ENCODE measurements at places on chromosomes 3 and 15.
A peak's percentile ranks its signal among the peaks of the same experiment; 100 is the strongest.

- no peak for DNase-seq
Measured at GRCh38 chr3:2420919-2421318, 322.3 kb downstream of the CNTN4 start.

DNA sequence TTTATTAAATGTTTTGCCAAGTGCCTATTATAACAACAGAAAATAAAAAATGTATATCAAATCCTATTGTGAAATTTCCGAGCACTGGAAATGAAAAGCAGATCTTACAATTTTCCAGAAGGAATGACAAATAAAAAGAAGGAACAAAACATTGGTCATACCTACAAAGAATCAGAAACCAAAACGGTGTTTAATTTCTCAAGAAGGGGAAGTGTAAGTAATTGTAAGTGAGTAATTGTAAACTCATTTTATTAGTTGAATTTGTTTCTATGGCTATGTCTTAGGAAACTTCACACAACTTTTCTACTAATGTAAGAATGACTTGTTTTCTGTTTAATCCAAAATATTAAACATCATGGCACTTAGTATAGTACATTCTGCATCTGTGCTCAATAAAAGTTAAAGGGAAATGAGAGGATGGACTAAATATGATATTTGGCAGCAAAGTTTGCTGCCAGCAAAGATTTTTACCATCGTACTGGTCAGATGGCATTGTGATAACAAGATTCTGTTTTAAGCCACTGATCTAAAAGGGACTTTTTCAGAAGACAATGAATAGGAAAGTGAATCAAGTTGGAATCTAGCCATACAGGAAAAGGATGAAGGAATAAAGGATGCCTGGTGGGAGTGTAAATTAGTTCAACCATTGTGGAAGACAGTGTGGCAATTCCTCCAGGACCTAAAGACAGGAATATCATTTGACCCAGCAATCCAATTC lies 232.4 kb downstream of the NFKBIZ start:
- DNase-seq: no peak

DNA sequence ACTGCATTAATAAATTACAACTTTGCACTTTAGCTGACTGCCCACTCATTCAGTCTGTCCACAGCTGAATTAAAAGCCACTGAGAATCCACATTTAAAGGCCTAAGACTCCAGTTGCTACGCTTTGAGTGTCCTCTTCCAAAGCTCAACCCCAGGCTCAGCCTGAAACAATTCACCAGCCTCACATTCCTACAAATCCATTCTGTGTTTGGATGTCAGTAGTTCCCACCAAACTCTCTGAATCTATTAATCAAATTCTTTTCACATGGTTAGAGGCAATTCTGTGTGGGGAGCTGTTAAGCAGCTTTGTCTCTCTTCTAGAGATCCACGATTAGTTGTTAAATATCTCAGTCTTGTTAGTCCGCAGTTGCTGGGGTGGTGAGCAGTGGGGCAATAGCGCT lies 116.8 kb upstream of the UBE2E2 start:
- no peak for DNase-seq

- DNase-seq: no peak
Measured at GRCh38 chr3:42490243-42490642, 12.2 kb upstream of the VIPR1 start.

DNA sequence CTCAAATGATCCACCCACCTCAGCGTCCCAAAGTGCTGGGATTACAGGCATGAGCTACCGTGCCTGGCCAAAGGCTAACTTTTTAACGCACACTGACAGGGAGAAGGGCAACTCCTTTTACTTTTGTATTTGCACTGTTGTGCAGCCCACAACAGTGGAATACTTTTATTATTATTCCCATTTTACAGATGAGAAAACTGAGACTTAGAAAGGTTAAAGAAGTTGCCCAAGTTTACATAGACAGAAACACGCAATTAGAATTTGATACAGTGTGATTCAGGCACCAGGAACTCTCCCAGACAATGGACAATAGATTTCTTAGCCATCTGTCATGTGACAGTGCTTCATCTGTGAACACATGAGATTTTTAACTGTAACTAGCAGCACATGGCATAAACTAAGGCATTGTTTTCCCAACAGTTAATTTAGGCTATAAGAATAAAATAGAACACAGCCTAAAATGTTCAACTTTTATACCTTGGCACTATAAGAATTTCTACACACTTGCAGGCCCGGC lies 18.8 kb downstream of the STAG1 start:
- no peak for DNase-seq

DNA sequence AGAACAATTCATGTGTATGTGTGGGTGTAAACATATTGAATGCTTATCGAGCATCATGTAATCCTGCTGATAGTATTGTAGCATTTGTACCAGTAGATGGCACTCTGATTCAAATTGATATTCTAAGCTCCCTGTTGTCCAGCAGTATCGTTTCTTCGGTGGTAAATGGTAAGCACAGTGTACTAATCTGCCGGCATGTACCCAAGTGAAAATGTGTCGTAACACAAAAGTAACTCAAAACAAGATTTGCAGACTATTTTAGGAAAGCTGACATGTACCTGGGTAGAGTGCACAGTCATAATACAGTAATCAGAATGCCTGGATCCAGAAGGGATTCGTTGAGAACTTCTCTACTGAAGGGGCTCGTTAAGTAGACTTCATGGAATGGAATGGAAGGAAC lies 31.7 kb upstream of the MNS1 start:
- DNase-seq: peak; percentile 33

- DNase-seq: no peak
Measured at GRCh38 chr3:25817638-25818037, 27.7 kb downstream of the OXSM start.

DNA sequence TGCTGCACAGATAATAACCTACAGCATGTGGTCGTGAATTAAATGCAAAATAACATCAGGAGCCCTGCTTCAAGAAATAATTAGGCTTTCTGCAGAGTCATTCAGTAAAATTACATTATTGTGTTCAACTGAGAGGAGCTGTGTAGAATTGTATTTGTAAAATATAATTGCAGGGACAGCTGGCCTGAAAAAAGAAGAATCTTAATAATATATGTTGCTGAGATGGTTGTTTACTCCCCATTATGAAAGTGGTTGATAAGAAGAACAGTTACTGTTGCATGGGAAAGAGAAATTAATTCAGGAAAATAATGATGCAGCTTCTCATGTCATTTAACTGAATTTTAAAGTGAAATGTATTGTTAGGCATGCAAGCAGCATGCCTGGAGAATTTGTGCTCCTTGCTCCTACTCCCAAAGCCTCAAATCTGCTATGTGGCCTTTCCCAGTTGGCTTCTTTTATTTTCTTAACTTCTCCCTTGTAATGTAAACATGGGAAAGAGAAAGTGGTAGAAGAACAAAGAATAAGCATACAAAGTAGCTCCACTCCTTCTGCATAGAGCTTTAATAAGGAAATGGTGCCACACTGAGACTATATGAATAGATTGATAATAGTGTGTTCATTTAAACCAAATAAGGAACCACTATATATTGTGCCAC lies 100.1 kb downstream of the VGLL3 start:
- DNase-seq: no peak

GRCh38 chr15:32834156-32834555 lies 116.4 kb downstream of the GREM1 start:
- no peak for DNase-seq

DNA sequence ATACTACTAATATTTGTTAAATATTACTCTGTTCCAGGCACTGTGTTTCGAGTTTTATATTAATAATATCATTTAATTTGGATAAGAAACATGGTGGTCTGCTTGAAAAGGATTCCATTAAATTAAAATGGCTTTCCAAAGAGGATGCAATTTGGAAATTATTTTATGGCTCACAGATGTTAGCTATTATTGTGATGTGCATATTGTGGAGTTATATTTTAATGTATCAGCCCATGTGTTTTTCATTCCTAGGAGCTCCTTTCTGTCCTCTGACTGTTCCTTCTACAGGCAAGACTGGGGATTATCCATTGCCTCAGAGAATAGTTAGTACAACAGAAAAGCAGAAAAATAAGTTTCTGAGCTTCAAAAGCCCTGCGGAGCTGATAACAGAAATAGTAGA lies 376.7 kb upstream of the PDZRN3 start:
- no peak for DNase-seq

DNA sequence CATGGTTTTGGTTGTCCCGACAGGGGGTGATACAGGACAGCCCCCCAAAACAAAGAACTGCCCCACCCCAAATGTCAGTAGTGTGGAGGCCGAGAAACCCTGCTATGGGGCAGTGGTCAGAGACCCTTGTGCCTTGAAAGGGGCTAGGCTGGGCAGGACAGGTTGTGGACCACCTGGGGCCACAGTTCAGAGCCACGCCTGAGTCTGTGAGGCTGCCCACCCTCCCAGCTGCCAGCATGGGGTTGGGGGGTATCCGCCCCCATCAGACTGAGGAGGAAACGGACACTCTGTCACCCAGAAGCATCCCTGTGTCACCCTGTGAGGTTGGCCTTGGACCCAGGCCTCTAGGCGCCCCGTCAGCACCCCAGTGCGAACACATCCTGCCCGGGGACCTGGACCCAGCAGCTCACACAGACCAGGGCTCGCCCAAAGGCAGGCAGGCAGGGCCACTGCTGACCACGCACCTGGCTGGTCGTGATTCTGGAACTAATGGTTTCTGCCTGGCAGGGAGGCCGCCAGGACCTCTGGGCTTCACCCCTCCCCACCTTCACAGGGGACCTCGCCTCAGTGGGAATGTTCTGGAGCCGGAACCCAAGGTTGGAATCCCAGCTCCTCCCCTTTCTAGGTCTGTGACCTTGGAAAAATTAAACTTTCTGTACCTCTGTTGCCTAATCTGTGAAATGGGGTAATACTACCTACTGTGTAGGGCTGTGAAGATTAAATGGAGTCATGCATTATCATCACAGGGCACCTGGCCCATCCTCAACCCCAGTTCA lies 1.4 kb downstream of the SLC41A3 start:
- DNase-seq: no peak

- no peak for DNase-seq
Measured at GRCh38 chr3:16171825-16172224, 2.7 kb upstream of the GALNT15 start.

- no peak for DNase-seq
Measured at GRCh38 chr3:44509393-44509921, 32.0 kb upstream of the ZNF445 start.

DNA sequence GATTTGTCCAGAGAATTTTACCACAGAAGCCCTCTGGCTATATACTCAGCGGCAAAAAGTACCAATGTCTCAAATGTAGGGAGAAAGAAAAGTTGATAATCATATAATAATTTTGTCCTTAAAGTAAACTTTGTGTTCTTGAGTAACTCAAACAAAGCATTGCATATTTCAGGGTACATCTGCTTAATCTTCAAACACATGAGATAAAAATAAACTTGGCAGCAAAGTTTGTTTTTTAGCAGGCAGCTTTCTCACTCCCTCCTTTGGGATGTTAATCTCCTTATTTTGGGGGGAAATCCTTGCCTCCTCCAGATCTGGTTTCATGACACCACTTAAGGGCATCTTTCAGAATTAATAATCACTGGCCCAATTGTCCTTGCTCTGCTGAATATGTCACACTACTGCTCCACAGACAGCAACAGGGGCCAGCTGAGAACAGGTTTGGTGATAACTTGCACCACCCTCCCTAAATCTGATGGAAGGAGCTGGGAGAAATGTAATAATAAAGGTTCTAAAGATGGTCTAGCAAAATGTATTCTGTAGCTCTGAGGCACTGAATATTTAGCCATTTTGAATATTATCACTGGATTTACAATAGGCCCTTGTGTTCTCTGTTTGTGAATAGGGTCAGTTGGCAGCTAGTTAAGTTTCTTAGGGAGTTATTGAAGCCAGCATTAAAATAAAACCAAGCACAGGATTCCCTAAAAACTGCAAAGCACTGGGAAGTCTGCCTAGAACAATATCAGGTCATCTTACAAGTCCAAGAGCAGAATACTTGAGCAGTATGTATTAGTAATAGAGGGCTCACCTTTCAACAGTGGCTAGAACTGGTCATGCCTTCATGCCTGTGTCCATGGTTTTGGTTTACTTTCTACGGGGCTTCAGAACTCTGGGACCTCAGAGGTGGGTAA lies 79.2 kb downstream of the EFL1 start:
- DNase-seq: no peak

DNA sequence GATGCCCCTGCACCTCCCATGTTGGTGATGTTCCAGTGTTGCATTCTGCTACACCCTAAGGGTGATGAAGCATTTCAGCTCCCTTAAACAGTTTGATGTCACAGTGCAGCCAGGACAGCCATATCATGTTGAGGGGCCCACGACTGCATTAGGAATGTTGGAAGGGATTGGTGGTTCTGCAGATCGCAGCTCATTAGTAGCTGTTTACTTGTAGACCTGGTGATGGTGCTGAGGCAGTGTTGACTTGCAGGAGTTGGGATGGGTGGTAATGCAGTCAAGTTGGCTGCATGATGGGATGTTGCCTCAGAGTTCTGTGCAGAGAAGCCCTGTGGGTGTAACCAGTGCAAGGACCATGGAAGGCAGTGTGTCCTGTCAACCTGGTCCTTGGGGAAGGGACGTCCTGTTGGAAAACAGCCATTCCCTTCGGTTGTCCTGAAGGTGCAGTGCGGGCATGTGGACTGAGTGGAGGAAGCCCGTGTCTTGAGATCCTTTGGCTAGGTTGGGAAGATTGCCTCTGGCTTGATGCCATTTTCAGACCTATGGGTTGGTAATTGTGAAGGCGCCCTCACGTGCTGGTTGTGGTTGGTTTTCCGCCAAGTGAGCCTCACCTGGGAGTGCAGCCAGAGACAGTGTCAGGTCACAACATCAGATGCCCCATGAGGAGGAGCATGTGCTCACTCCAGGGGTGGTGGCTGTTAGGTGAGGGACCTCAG lies 100.7 kb downstream of the SNRPN start:
- no peak for DNase-seq

DNA sequence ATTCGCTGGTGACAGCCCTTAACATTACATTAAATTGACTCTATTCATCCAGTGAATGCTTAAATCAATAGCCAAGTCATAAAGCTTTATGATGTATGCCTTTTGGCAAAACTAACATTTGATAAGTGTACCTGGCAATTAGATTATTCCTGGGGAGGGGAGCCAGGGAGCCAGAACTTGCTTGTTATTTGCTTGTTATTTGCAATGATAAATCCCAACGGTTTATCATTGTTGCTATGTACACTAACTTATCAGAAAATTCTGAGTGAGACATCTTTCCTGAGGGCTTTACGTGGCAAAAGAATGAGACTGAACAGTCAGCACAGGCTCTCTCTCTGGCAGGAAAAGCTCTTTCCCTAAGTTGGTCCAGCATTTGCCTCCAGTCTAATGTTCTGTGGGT lies 35.8 kb upstream of the FBN1 start:
- DNase-seq: no peak

Measured in D721Med (cell line).